ENCODE measurements at places on chromosomes 4 and X.

GRCh38 chr4:173121076-173121561 lies 47.5 kb upstream of the GALNT7 start:
- peak; percentile 8 for DNase-seq

GRCh38 chr4:25007598-25007997 lies 23.1 kb downstream of the LGI2 start:
- no peak for DNase-seq

- no peak for DNase-seq
Measured at GRCh38 chr4:48654015-48654664, 125.9 kb downstream of the FRYL start.

DNA sequence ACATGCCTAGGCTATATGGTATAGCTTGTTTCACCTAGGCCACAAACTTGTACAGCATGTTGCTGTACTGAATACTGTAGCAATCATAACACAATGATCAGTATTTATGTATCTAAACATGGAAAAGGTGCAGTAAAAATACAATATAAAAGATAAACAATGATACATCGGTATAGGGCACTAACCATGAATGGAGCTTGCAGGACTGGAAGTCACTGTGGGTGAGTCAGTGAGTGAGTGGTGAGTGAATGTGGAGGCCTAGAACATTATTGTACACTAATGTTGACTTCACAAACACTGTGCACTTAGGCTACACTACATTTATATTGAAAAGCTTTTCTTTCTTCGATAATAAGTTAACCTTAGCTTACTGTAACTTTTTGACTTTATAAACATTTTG lies 45.6 kb upstream of the ANK2 start:
- no peak for DNase-seq

DNA sequence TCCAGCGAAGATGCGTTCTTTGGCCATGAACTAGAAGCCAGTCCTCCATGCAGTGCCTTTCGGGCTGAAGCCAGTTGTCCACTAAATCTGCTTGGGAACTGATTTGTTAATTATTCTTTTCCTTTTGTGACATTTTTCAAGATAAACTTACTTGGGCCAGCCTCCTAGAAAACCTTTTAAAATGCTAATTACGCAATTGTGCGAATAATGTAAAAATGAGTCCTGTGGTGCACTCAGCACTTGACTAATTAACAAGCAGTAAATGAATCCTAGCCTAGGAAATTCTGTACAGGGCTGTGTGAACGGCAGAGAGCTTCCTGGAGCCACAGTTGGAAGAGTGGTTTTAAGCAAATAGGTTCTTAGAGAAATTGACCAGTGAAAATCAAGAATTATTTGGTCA lies 149.9 kb upstream of the SCML1 start:
- DNase-seq, result no peak

GRCh38 chrX:8724300-8724699 lies 7.6 kb downstream of the ANOS1 start:
- DNase-seq, result peak; percentile 69

- DNase-seq, result no peak
Measured at GRCh38 chr4:9893329-9894108, 112.1 kb downstream of the DRD5 start.

- DNase-seq, result peak; percentile 30
Measured at GRCh38 chr4:182478475-182478874, 235.3 kb downstream of the TENM3 start.
